ENCODE measurements at places on chromosomes 1 and 21.

DNA sequence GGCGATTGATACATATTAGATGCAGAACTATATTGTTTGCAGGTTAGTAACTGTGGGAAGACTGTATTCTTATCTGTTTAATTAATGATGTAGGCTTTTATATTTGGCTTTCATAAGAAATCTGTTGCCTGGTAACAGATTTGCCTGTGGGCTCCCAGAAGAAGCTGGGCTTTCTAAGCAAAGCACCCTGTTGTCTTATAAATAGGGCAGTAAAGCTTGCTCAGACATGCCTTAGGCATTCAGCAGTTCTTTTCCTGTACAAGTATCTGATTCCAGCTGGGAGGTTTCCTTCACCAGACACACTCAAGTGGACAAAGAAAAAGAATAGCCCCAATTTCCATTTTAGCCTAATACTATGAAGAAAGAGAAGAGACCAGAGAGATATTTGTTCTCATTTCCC is 524.0 kb downstream of the LRRIQ3 start:
- no peak for DNase-seq

DNA sequence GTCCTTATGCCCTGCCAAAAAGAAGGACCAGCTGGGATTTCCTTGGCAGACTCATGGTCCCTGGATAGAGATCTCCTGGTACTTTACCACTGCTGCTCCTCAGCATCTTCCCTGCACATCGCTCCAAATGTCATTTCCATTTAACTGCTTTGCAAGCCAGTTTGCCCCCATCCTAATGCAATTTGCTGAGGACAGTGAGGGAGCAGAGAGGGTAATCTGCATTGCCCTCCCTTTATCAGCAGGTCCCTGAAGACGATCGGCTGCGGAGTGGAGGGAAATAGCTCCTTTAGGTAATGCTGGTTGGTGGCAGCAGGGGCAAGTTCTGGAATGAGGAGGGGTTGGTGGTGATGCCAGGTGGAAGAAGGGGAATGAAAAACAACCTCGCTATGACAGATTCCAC is 2.7 kb downstream of the PLXNA2 start:
- DNase-seq: no peak

GRCh38 chr1:3907031-3907534 is 7.0 kb upstream of the C1orf174 start:
- no peak for DNase-seq

DNA sequence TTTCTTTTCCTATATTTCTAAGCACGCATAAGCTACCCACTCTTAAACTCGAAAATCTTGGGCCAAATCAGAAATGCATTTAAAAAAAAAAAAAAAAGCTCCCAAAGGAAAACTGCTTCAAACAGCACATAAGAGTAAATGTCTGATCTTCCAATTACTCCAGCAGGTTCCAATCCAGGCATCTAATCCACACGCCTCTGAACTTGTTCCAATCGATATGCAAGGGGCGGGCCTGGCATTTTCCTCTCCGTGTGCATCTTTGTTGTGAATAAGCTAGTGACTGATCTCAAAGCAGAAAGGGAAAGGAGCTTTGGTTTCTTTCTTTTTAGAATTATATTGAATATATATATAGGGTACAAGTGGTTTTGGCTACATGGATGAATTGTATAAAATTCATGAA is 365.5 kb downstream of the PRDM2 start:
- no peak for DNase-seq

DNA sequence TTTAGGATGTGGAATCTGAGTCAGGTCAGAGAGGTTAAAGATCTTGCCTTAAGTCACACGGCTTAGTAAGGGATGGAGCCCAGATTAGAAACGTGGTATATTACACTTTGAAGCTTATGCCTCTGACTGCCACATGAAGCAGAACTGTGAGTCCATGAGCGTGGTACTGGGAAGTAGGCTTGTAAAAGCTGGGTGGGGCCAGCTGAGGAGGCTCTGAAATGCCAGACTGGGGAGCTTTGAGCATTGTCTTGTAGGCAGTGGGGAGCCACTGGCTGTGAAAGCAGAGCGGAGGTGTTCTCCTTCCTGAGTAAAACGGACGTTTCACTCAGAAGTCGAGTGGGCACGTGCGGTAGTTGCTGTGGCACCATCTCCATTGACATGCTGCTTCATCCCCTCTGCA is 72.6 kb upstream of the USP24 start:
- no peak for DNase-seq

DNA sequence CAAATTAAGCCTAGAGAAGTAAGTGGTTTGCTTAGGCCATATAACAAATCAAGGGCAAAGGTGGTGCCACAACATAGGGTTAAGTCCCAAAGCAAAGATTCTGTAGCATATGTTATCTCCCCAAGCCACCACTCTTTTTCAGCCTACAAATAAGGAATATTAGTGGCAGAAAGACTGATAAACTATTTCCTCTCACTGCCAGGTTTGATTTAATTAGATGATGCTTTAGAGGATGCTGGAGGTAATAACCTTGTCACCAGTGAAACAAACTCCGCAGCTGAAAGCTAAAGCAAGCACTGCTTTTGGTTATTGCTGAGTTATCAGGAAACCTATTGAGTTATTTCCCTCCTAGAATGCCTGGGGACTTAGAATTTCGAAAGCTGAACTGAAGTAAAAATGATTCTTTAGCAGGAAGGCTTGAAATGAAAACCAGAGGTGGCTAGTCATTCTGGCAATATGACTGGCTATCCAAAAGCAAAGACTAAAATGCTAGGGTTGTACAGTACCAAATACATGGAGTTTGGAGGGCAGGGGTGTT is 145.2 kb downstream of the SYT2 start:
- no peak for DNase-seq

GRCh38 chr1:159008744-159009188 is 941 bp upstream of the IFI16 start:
- peak; percentile 37 for DNase-seq

- no peak for DNase-seq
Observed at GRCh38 chr1:221025956-221026355, 146.7 kb downstream of the HLX start.

- no peak for DNase-seq
Observed at GRCh38 chr1:47229031-47229885, 2.8 kb downstream of the TAL1 start.

GRCh38 chr21:42646836-42647235 is 6.6 kb upstream of the PDE9A start:
- no peak for DNase-seq

DNA sequence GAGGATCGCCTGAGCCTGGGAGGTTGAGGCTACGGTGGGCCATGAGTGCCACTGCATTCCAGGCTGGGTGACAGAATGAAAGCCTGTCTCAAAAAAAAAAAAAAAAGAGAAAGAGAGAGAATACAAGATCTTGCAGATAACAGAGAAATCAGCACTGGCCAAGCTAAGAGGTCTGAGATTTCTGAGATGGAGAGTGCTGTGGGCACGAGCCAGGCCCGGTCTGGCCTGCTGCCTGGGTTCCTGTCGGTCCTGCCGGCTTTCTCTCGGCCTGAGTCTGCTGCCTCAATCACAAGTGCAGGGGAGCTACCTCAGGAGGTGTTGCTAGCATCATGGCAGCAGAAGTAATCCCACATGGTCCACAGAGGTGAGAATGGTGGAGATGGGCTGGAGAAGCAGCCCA is 19.0 kb downstream of the ADORA1 start:
- no peak for DNase-seq

GRCh38 chr21:36422279-36423098 is 37.3 kb downstream of the CHAF1B start:
- DNase-seq: no peak

DNA sequence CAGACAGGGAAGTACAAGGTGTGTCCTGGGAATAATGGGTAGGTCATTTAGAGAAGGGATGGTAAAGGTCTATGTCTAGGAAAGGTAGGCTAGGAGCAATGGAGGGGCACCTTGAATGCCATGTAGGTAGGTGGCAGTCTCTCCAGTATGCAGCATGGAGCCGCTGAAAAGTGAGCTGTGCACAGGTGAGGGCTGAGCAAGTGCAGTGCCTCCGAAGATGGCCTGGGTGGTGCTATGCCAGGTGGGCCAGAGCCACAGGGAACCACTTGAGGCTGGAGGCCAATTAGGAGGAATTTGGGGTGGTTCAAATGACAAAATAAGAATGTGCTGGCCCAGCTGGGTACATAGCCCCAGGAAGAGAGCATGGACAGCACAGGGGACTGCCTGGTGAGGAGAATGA is 25.0 kb downstream of the RNU5D-1 start:
- DNase-seq: no peak

DNA sequence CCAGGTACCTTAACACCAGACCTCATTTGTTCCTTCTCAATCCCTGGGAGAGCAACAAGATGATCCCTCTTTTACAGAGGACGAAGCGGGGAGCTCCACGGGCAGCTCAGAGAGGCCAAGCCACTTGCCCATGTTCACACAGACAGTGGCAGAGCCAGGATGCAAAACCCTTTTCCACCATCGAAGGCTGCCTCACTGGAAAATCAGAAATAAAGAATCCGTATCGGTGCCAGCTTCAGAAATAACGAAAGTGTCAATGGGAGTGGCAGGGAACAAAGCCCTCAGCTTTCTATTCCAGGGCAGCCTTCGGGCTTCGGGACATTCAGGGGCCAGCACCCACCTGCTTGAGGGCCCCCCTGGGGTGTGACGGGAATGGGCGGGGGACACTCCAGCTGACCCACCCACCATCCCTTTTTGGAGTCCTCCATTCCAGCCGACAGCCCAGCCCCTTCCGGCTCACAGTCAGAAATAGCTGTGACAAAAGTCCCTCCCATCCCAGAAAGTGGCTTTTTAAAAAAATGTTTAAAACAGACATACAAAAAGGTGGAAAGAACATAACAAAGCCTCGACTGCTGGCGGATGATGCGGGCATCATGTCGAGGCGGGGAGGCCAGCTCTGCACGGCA is 6.0 kb downstream of the IFFO2 start:
- DNase-seq: peak; percentile 21

DNA sequence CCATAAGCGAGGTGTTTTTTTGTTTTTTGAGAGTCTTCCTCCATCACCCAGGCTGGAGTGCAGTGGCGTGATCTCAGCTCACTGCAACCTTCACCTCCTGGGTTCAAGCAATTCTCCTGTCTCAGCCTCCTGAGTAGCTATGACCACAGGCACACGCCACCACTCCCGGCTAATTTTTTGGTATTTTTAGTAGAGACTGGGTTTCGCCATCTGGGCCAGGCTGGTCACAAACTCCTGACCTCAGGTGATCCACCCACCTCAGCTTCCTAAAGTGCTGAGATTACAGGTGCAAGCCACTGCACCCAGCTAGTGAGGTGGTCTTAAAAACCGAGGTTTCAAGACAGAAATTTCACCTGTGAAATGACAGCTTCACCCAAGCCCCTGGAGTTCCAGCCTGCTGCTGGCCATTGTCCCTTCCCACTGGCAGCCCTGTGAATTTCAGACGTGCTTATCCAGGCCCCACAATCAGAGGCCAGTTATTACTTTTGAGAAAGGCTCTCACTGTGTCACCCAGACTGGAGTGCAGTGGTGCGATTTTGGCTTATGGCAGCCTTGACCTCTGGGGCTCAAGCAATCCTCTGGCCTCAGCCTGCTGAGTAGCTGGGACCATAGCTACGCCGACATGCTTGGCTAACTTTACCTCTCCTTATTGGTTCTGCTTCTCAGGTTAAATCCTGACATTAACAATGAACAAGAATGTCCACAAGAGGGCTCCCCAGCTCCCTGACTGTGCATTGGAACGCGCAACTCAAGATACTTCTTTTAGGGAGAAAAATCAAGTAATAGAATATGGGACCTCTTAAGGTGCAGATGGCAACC is 19.4 kb downstream of the ENO1 start:
- DNase-seq: no peak

GRCh38 chr1:21641537-21641936 is 27.6 kb downstream of the RAP1GAP start:
- no peak for DNase-seq

DNA sequence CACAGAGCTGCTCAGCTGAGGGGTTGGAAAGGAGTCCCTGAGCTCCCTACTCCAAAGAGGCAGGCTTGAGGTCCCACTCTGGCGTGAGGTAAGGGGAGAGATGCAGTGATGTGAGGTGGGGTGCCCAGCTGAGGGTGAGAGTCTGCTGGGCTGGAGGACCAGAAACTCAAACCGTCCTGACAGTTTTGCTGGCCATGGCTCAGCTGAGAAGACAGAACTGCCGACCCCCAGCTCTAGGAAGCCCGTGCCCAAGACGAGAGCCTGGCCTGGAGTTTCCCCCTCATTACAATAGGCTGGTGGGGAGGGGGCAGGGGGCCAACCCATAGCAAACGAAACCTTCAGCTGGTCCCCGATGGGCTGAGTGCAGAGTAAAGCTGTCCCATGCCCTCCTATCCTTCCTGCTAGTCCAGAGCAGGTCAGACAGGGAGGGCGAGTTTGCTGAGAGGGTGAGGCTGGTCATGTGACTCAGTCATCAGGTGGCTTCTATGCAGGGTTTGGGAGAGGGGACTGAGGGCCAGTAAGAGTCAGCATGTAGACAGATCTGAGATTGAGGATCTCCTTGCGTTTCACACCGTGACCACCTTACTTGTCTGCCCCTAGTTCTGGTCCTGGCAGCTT is 129.3 kb downstream of the PRDM2 start:
- no peak for DNase-seq

DNA sequence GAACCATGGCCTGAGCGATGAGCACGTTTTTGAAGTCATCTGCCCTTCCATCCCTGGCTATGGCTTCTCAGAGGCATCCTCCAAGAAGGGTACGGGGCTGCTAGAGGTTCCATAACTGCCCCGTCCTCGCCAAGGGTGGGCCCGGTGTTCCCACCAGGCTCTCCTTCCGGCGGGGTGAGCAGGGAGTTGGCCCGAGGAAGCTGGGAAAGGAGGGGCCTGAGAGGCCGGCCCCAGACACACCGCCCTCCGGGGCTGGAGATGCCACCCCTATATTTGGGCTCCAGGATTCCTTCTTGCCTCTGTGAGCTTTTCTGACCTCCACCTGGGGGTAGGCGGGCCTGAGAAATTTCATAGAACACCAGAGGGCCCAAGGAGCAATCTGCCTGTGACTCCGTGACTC is 28.9 kb downstream of the EPHX1 start:
- DNase-seq: no peak

DNA sequence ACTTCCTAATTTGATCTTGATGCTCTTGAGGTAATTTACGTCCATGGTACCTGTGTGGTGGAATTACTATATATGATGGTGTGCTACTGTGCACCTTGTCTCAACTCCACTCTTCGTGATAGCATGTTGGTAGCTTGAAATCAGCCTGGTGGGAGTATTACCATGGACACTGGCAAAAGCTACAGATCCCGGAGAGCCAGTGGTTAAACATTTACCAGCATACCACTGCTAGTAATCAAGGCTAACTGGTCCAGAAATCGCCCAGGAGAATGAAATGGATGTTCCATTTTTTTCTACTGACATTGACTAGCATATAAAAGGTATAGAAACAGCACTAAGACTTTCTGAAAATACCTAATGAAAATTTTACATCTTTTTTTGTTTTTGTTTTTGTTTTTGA is 30.6 kb downstream of the ELK4 start:
- DNase-seq: no peak

GRCh38 chr1:108896146-108897145 is 19.7 kb downstream of the GPSM2 start:
- no peak for DNase-seq

- no peak for DNase-seq
Observed at GRCh38 chr1:176643536-176643935, 180.6 kb downstream of the PAPPA2 start.

- no peak for DNase-seq
Observed at GRCh38 chr1:91650764-91651163, 150.1 kb downstream of the CDC7 start.

GRCh38 chr1:7885513-7886404 is 32.9 kb upstream of the UTS2 start:
- no peak for DNase-seq

GRCh38 chr21:29078869-29079767 is 5.7 kb upstream of the CCT8 start:
- peak; percentile 8 for DNase-seq
